ENCODE measurements at places on chromosomes 4 and X.

DNA sequence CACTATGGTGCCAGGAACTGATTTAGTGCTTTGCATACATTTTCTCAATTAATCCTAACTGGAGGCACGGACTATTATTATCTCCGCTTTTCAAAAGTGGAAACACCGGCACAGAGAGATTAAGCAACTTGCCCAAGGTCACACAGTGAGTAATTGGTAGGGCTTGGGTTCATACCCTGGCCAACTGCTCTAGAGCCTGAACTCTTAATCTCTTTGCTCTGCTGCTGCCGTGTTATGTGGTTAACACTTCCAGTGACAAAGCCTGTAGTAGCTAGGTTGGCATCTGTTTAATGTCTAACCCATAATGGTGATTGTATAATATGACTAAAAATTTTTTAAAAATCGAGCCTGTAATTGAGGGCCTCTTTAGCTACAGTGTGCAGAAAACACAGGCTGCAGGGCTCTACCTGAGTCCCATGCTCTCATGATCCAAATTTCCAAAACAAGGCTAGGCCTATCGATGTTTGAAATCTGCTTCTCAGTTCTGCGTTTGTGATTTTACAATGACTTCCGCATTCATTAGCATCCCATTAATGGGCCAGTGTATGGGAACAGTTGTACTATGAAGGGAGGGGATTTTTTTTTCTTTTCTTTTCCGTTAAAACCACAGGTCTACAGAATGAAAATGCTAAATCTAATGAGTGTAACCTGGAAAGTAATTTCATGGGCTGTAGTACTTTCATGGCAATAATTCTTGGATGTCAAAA is 219.3 kb upstream of the JADE1 start:
- DNase-seq = no peak

GRCh38 chr4:149835280-149835679 is 19.6 kb upstream of the IQCM start:
- DNase-seq = no peak

- DNase-seq = no peak
Measured at GRCh38 chr4:127449449-127449848, 183.3 kb upstream of the INTU start.

- peak; percentile 14 for DNase-seq
Measured at GRCh38 chrX:72123471-72124185, 8.1 kb downstream of the RTL5 start.

DNA sequence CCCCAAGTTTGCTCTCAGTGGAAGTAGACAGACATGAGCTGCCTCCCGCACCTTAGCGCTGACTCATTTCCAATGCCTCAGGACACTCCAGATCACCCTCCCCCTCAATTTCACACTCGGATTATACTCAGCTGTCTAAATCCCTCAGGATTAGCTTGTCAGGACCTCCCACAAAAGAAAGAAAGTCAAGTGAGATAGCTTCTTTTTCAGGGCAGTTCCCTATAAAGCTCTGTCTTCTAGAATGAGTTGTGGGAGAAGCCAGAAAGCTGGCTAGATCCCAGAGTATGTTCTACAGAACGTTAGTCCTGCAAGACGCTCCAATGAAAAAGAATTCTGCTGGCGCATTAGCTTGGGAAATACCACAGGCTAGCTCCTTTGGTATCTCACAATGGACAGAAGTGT is 51.2 kb upstream of the MTNR1A start:
- DNase-seq = no peak

DNA sequence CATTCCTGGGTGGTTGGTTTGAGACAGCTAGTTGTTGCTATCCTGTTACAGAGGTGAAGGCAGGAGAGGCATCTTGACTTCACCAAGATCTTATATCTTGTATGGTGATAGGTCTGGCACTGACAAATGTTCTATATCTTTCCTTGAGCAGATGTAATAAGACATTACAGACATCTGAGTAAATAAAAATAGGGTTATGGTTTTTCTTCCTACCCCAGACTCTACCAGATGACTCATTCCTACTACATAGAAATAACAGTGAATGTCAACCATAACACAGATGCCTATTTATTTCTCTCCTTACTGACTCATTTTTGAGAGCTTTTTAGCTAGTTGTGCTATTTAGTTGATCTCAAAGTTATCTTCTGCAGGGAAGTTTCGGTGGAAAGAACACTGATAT is 21.9 kb downstream of the HNRNPH2 start:
- DNase-seq = no peak

Data from midbrain (tissue), 1 donor.